Ammon's horn (tissue), 1 donor: ENCODE measurements at places on chromosomes 11 and 22.

DNA sequence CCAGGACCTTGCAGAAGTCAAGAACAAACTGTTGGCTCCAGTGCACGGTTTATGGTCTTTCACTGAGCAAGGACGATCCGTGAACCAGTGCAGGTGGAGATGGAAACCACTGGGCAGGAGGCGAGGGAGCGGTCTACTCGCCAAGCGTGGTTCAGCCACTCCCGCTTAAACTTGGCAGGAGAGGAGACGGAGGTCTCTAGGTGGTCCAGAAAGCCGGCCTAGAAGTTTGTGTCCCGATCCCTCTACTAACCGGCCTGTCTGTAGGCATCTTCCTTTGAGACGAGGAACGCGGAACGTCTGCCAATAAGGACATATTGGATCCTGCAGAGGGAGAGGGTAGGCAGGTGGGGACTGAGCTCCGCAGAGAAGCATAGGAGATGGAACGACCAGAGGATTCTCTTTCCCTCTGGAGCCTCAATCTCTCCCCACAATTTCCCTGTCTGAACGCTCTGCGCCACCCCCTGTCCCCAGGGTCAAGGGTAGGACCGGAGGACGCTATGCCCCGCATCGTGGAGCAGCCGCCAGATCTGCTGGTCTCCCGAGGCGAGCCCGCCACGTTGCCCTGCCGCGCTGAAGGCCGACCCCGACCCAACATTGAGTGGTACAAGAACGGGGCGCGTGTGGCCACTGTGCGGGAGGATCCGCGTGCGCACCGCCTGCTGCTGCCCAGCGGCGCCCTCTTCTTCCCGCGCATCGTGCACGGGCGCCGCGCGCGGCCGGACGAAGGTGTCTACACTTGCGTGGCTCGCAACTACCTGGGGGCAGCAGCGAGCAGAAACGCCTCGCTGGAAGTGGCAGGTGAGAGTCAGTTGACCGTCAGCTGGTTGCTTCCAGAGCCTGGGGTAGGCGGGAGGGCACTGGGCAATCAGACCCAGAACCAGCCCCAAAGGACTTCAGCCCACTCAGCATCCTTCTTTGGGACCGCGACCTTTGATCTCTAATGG is 3.4 kb downstream of the ROBO3 start:
- no peak for DNase-seq

- no peak for DNase-seq
These were observed 8.1 kb upstream of the CASTOR1 start for GRCh38 chr22:30297276-30297990.

GRCh38 chr11:46216019-46216764 is 61.3 kb upstream of the CREB3L1 start:
- DNase-seq, result no peak

DNA sequence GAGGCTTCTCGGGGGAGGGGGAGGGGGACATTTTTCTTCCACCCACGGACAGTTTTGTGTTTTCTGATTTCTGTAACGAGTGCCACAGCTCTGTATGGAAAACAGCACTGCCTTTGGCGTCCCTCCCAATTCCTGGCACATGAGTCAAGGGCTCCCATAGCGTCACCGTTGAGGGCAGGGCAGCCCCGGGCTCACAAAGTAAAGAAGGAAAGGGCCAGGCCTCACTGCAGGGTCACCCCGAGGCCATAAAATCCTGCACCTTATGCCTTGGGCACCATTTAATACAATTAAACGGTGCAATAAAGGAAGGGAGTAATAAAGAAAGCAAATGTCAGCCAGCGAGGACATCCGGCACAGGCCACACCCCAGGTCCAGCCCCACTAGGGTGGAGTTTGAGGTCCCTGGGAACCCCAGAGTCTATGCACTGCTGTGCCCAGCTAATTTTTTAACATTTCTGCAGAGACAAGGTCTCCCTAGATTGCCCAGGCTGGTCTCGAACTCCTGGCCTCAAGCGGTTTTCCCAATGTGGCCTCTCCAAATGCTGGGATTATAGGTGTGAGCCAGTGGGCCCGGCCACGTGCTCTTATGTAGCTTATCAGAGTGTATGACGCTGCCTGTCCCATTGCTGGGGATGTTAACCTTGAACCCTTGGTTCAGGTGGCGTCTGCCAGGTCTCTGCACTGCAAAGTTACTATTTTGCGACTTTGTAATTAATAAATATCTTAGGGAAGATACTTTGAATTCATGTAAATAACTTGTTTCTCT is 13.6 kb upstream of the MUC2 start:
- no peak for DNase-seq

DNA sequence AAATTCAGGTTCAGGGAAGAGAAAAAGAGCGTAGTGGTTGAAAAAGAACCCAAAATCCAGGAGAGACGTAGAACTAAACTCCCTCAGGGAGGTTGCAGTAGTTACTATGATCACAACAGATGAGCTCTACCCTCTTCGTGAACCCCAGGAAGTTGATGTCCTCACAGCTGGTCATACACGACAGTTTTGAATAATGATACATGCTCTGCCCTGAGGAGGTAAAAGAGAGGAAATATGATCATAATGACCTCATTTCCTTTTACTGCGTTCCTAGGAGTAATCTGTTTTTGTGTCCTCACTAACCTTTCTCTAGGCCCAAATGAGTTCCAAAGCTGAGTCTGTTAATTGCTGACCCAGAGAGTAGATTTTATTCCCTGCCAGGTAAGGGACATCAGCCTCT is 1.3 kb downstream of the PATE2 start:
- DNase-seq, result no peak

DNA sequence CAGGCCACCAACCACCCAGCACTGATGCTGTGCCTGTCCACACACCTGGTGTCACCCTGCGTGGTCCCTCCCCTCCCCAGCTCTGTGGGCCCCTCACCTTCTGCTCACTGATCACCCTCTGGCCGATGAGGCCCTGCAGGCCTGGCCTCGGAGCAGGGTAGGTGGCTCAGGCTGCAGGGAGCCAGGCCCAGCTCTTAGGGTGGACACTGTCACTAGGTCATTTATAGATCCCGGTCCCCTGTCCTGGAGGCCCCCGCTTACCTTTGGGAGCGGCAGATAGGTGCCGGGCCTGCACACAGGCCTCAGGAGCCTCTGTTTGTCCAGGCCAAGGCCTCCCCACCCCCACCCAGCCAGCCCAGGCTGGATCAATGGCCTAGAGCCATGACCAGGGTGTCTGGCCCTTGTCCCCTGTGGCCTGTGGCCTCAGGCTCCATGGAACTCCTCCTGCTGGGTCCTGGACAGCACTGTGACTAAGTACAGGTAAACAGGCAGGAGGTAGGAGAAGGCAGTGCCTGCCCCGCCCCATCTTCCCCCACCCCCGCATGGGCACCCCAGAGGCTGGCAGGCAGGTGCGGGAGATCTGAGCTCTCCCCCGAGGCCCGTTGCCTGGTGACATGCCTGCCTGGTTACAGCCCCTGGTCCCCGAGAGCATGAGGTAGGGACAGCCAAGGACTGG is at the start of gene TMPRSS6:
Gene TMPRSS6 (minus strand): TSS at position 472 of the 676 bp plus-strand sequence. CDS start 6,296 bp downstream, outside the sequence.
- no peak for DNase-seq

- no peak for DNase-seq
These were observed 60.2 kb downstream of the LRRC32 start for GRCh38 chr11:76610371-76610770.

DNA sequence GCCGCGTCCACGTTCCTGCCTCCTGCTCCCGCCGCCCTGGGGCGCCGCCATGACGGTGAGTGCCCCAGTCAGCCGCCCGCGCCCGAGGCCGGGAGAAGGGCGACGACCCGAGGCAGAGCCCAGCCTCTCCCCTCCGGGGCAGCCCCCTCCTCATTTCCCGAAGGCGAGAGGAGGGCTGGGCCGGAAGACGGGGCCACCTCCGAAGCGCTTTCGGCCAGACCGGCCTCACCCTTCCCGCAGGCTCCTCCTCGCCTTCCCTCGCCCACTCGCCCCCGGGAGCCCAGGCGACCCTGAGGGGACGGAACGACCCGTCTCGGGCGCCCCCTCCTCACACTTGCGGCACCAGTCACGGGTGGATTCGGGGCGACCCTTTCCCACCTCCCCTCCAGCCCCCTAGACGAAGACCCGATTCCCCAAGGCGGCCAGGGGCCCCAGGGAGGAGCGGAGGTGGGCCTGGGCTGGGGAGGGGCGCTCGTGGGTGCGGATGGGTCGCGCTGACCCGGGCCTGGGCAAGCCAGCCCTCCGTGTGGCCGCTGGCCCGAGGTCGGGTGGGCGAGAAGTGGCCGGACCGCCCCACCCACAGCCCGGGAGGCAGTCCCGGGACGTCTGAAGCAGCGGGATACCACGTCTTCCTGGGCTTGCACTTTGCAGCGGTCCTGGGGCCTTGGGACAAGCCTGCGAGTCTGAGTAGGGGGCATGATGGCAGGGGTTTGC is 49.7 kb downstream of the TRIOBP start:
- DNase-seq, result no peak

DNA sequence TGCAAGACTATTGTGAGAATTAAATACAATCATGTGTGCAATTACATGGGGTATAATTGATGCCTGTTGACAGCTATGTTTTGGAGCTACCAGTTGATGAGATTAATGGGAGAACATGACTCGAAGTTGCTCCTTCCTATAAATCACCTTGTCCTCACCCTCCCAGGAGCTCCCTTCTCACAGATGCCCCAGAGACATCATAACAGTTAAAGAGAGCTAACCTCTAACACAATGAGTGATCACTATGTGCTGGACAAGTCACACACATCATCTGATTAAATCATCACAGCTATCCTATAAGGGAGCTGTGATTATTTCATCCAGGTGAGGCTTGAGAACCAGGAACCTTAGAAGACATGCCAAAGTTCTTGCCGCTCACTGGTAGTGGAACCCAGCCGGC is 394.2 kb downstream of the NTM start:
- no peak for DNase-seq

- DNase-seq, result no peak
These were observed 1.2 kb downstream of the PTS start for GRCh38 chr11:112227471-112227870.

- no peak for DNase-seq
These were observed 66.0 kb upstream of the KIRREL3 start for GRCh38 chr11:127066401-127067090.

DNA sequence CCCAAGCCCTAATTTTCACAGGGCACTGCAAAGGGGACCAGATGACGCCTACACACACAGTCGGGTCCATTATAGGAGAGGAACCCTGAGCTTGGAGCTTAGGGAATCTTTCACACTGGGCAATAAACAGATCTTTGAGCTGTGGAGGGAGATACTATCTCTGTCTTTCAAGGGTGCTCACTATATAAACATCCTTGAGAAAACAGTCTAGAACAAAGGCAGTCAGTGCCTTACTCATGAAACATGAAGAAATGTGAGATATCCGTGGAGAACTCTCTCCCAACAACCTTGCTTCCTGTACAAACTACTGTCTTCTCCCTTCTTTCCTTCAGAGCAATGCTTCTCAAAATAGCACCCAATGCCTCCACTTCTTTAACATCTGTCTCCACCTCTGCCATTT is 109.0 kb upstream of the APOA1 start:
- DNase-seq, result no peak

GRCh38 chr11:4095509-4096230 is 1.1 kb downstream of the RRM1 start:
- no peak for DNase-seq

GRCh38 chr11:35313760-35314153 is 105.6 kb downstream of the SLC1A2 start:
- no peak for DNase-seq

DNA sequence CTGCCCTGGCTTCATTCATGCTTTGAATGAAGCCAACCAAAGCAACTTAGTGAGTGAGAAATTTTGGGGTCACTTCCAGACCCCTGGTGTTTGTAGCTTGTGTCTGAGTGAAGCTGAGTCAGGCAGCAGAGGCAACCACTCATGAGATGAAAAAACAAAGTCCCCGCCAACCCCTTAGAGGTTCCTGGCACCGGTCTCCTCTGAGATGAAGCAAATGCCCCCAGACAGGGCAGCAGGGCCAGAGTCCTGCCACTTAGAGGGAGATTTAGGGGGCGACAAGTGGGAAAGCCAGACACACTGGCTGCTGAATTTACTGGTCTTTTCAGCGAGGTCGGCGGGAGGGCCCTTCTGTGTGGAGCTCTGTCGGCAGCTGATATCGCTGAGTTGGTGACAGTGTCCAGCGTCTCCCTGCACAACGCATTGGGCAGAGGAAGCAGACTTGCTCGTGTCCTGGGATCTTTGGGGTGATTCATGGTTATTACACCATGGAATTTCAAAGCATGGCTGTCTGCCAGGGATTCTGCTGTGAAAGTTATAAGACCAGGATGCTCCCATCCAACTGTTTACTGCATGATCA is 482.6 kb downstream of the MIAT start:
- DNase-seq, result no peak

DNA sequence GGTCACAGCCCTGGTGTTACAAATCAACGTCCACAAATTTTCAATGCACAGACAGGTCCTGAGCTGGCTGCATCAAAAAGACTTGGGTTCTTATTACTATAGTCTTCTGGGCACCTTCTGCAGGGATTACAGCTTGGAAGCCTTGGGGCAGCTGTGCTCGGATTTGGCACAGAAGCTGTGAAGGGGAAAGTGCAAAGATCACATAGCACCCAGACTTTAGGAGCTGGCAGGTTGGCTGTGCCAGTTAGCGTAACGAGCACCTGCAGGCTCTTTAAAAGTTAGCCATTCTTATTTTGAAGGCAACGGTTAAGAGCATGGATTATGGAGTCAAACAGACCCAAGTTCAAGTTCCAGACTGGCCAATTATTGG is 100.4 kb downstream of the ARL14EP start:
- no peak for DNase-seq

- no peak for DNase-seq
These were observed 112.3 kb downstream of the MIAT start for GRCh38 chr22:26769663-26770062.

DNA sequence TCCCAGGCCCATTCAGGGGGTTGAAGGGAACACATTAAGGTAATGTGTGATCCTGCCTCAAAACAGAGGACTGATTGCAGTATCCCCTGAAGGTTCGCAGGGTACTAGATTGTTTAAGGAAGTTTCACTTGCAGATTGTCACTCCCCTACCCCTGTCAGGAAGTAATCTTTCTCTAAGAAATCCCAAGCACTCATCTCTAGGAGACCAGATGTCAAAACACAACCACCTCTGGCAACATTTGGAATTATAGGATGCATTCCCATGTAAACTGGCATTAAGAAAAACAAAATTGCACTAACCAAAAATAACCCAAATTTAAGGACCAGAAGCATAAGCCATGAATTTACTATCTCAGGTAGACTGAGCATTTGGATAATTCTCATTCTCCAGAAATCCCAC is 1.6 kb downstream of the MRPL17 start:
- no peak for DNase-seq

DNA sequence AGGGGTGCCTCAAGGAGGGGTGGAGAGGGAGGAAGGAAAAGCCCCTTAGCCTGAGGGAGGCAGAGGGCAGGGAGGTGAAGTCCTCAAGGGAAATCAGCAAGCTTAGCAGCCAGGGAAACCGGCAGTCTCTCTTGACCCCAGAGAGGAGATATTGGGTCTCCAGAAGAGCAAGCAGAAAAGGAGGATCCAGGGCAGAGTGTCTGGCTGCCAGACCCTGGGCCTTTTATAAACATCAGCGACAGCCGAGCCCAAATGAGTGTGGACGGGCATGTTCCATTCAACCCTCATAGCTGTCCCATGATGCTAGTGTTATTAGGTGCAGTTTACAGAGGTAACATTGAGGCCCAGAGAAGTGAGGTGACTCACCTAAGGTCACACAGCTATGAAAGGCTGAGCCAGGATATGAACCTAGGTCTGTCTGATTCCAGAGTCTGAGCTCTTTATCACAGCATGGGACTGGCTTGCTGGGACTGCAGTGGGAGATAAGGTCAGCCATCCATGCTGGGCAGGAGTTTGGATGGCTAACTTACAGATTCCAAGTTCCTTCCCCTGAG is 9.3 kb downstream of the PRDM11 start:
- no peak for DNase-seq

- no peak for DNase-seq
These were observed 15.5 kb upstream of the CD81 start for GRCh38 chr11:2361565-2361964.

- DNase-seq, result no peak
These were observed 26.2 kb downstream of the MCM5 start for GRCh38 chr22:35425971-35426800.
